Stimulated activated CD4-positive, alpha-beta T cell treated with anti-CD3 and anti-CD28 coated beads, TNF-alpha, amount 100 ng/mL, for 24 hours (primary cell): ENCODE measurements at places on chromosomes 2 and 18.

GRCh38 chr2:55862246-55862645 is 61.3 kb downstream of the EFEMP1 start:
- DNase-seq: no peak

- no peak for DNase-seq
These were observed 13.3 kb upstream of the TMX3 start for GRCh38 chr18:68728081-68728700.

- DNase-seq: no peak
These were observed 96.3 kb upstream of the B3GNT2 start for GRCh38 chr2:62099523-62100175.

GRCh38 chr2:235011929-235012631 is 60.3 kb downstream of the SH3BP4 start:
- DNase-seq: no peak

GRCh38 chr2:70523996-70524965 is 29.3 kb downstream of the TGFA start:
- DNase-seq: no peak

- no peak for DNase-seq
These were observed 77.3 kb upstream of the RPL31 start for GRCh38 chr2:100924520-100925451.

DNA sequence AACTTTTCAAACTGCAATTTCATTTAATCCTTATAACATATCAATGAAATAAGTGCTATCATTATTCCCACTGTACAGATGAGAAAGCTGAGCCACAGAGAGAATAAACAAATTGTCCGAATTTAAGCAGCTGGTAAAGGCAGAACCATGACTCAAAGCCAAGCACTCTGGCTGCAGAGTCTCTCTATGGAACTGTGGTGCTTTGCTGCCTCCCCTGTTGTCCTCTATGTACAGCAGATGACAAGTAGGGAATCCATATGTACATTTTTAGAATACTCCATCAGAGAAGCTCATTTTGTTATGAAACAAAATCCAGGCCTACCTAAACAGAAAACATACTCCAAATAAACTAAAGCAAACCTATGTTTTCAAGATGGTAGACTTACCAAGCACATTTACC is 45.1 kb downstream of the FARSB start:
- DNase-seq: no peak

DNA sequence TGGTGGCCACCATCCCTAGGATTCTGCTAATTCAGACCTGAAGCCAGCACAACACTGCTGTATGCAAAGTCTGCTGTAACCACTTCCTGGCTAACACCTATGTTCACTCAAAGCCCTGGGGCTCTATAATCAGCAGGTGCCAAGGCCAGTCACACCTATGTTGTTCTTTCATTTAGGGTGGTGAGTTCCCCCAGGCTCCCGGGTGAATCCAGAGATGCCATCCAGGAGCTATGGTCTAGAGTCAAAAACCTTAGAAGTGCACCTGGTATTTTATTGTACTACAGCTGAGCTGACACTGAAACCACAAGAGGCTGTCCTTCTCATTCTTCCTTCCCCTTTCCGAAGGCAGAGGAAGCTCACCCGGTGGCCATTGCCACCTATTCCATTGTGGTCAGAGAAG is 46.2 kb upstream of the CCDC141 start:
- no peak for DNase-seq

DNA sequence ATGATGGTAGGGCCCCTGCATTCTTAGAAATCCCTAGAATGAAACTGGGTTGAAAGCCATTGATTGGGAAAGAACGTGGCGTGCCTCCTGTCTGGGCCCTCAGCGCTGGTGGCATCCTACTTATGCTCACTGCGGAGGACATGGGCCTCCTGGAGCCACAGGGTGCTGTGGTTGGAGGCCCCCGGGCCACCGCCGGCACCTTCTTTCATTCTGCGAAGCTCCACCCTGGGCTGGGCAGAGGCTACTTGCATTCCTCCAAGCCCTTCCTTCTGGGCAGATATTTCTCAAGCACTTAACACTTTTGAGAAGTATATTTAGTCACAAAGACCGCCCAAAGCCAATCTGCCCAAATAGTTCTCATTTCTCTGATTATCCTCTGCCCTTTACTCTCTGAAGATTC is 311.9 kb downstream of the MYCN start:
- DNase-seq: no peak

DNA sequence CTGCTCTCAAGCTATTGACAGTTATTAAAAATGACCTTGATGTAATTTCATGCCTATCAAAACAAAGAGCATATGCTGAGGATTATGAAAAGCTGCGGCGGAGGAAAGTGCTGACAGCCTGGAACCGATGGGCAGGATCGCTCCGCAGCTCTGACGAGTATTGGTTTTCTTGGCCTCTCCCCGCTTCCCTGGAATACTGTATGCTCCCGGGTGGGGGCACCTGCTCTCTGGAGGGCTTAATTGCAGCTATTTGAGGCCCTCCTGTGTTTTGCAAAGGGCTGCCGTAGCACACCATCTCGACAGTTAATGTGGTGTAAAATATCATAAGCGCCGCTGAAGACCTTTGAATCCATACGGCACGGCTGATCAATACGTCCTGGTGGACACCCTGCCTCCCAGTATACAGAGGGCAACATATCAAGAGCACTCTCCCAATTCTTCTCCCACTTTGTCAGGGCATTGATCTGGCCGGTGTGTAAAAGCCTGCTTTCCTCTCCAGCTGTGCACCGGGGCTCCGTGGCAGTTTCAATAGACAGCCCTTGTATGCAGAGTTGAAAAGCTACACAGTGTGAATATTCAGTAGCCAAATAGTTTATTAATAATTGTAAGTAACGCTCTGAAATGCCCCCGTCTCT is 662.4 kb downstream of the GALR1 start:
- DNase-seq: no peak

GRCh38 chr2:27489118-27489497 is 435 bp downstream of the IFT172 start:
- no peak for DNase-seq

GRCh38 chr2:86624267-86624547 is 542 bp upstream of the RNF103 start:
- DNase-seq: no peak

DNA sequence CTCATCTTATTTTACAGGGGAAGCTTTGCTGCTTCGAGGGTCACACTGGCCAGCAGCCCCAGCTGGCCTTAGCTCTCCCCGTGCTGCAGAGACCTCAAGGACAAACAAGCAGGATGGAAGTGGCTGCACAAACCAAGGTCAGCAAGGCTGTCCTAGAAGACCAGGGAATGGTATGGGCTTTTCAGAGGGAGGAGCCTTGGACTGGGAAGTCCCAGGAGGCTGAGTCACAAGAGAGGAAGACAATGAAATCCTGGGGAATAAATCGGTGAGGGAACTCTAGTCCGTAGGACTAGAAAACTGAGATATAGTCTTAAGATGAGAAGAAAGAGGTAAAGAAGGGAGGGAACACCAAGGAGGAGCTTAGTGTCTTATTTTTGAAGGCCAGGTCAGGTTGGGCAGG is 15.7 kb downstream of the CREG2 start:
- DNase-seq: no peak

- DNase-seq: no peak
These were observed 117.9 kb upstream of the PPP1CB start for GRCh38 chr2:28633746-28634145.

DNA sequence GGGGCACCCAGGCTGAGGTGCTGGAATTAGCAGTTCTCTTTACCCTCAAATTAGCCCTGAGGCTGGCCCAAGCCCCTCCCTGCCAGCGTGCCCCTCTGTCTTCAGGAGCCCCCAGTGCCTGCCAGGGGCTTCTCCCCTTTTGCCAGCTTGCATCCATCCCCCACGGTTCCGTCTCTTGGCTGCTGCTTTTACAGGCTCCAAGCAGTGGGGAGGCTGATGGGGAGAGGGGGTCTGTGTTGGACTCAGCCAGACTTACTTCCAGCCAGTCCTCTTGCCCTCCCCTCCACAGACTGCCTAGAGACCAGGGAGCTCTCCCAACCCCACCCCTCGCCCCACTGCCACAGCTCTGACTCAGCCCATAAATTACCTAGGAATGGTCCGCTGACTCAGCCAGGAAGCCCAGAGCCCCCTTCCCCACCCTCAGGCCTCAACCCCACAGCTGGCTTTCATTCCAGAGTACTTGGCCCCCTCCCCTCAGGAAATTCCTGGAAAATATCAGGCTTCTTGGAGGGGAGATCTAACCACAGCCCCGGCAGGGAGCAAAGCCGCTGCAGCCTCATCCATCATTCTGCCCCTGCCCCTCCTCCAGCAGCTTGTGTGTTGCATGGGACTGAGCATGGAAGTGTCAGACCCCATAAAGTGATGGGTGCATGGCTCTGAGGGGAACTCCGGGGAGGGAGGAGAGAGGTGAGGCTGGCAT is 184.6 kb downstream of the ZFP36L2 start:
- DNase-seq: no peak

DNA sequence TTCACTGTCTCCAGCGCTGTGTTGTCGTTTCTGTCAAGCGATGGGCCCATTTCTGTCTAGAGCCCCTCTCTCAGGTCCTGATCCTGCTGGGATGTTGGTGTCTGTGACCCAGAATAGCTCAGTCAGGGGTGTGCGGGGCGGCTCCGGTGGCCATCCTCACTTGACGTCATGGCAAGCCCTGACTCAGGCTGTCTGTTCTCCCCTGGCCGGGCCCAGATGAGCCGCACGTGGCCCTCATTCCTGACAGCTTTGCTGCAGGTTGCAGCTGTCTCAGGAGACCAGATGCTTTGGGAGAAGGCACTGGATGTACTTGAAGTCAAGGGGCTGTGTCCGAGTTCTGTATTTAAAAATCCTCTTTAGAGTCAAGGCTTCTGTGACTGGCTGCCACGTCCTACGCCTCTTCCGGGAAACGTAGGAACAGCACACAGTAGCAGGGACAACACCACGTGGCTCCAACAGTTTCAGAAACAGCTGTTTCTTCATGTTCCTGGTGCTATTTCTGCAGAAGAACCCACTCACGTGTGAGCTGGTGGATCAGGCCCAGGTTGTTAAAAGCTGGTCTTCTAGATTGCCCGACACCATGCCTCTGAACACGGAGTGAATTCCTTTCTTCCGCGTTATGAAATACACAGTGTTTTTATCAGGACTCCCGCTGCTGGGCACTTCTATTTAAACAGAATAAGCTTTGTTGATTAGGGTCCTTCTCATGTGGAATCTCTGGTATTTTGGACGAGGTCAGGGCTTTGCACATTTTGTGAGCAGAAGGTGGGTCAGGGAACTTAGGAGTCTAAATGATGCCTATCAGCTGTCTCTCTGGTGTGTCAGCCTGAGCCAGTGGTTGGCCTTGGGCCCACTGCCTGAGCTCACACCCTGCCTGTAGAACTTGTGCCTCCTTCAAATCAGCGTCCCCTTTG is 28.3 kb upstream of the NTSR2 start:
- no peak for DNase-seq

- DNase-seq: no peak
These were observed 458.4 kb downstream of the THSD7B start for GRCh38 chr2:137223722-137224121.
